ENCODE measurements at places on chromosomes 3 and 15. TPM values are rescaled to one million over a fixed set of nuclear protein-coding genes. Genes with fewer than 3 reads are reported as not detected.

- peak; percentile 36 for DNase-seq
Observed at GRCh38 chr3:8914491-8914890, 48.8 kb downstream of the RAD18 start.

- DNase-seq, result no peak
Observed at GRCh38 chr3:107596639-107597038, 73.9 kb downstream of the BBX start.

RBPMS2 gene
- total RNA-seq, result 0.91 TPM

CCR9 gene
- total RNA-seq, result not detected

COX17 gene
- 103 TPM for total RNA-seq

MYO5C gene
- total RNA-seq, result 2.5 TPM

RBP2 gene
- total RNA-seq, result not detected
